ENCODE measurements at places on chromosomes 1 and 21. TPM values are rescaled to one million over a fixed set of nuclear protein-coding genes. Genes with fewer than 3 reads are reported as not detected.

GRCh38 chr21:29033301-29033700 is 8.8 kb downstream of the USP16 start:
- H3K27me3 ChIP-seq = no peaks in the 10 kb centered on the region
- no peaks in the 10 kb centered on the region for H3K4me1 ChIP-seq
- H3K4me3 ChIP-seq = no peak overlapping the region
- H3K36me3 ChIP-seq = peaks cover 34% of the 10 kb centered on the region
- H3K27ac ChIP-seq = no peak overlapping the region
- DNase-seq = no peak

- peaks cover 50% of the 10 kb centered on the region for H3K4me1 ChIP-seq
- no peak overlapping the region for H3K27ac ChIP-seq
- DNase-seq = no peak
- peaks cover 5% of the 10 kb centered on the region for H3K36me3 ChIP-seq
- no peak overlapping the region for H3K4me3 ChIP-seq
- H3K27me3 ChIP-seq = no peaks in the 10 kb centered on the region
These were observed 5.6 kb downstream of the JAK1 start for GRCh38 chr1:64960731-64961130.

GRCh38 chr21:26447932-26448475 is 125.1 kb downstream of the CYYR1 start:
- H3K4me3 ChIP-seq = no peak overlapping the region
- no peaks in the 10 kb centered on the region for H3K27me3 ChIP-seq
- no peak for DNase-seq
- H3K27ac ChIP-seq = no peak overlapping the region
- peaks cover 37% of the 10 kb centered on the region for H3K4me1 ChIP-seq

GRCh38 chr1:201424146-201424545 is 2.6 kb upstream of the TNNI1 start:
- no peak overlapping the region for H3K4me3 ChIP-seq
- no peak overlapping the region for H3K27ac ChIP-seq
- H3K4me1 ChIP-seq = peaks cover 11% of the 10 kb centered on the region
- H3K36me3 ChIP-seq = no peaks in the 10 kb centered on the region
- peaks cover 21% of the 10 kb centered on the region for H3K27me3 ChIP-seq

DNA sequence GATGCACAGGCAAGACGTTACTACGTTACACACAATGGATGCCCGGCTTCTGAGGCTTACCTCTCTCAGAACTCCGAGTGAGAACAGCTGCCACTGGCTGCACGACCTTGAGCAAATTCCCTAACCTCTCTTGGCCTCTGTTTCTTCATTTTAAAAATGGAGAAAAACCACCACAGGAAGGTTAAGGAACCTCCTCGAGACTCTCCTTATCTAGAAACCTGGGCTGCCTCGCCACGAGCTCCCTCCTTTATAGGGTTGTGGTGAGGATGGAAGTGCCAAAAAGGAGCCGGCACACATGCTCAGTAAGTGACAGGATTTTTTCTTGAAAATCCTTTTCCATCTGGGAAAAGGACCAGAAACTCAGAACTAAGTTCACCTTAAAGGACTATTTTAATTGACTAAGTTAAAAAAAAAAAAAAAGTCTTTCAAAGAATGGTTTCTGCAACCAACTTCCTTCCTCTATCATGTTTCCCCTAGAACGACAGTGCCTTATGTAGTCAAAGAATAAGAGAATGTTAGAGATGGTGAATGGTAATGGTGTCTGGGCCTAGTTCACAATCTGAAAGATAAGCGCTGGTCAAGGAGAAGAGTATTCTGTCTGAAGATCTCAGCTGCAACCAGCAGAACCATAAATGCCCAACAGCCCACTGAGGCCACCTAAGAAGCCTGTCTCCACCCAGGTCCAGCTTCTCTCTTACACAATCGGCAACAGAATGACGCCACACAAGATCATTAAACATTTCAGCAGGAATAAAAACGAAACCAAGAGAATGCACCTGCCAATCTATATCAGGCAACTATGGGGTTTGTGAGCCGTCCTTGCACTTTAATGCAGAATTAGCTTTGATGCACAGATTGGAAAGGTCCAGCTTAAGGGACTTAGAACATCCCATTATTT is 64.9 kb downstream of the SLC45A1 start:
- peaks cover 3% of the 10 kb centered on the region for H3K27me3 ChIP-seq
- no peak overlapping the region for H3K27ac ChIP-seq
- H3K36me3 ChIP-seq = peaks cover 15% of the 10 kb centered on the region
- peaks cover 49% of the 10 kb centered on the region for H3K4me1 ChIP-seq

- H3K27ac ChIP-seq = no peak overlapping the region
- peaks cover 19% of the 10 kb centered on the region for H3K4me1 ChIP-seq
- peak overlapping the region; percentile 48 for H3K4me3 ChIP-seq
- no peak for DNase-seq
- H3K27me3 ChIP-seq = peaks cover 4% of the 10 kb centered on the region
These were observed 92.1 kb upstream of the LMO4 start for GRCh38 chr1:87236585-87236984.

Gene ADGRL2
- 12.6 TPM for total RNA-seq

Gene AADACL4
- not detected for total RNA-seq

DNA sequence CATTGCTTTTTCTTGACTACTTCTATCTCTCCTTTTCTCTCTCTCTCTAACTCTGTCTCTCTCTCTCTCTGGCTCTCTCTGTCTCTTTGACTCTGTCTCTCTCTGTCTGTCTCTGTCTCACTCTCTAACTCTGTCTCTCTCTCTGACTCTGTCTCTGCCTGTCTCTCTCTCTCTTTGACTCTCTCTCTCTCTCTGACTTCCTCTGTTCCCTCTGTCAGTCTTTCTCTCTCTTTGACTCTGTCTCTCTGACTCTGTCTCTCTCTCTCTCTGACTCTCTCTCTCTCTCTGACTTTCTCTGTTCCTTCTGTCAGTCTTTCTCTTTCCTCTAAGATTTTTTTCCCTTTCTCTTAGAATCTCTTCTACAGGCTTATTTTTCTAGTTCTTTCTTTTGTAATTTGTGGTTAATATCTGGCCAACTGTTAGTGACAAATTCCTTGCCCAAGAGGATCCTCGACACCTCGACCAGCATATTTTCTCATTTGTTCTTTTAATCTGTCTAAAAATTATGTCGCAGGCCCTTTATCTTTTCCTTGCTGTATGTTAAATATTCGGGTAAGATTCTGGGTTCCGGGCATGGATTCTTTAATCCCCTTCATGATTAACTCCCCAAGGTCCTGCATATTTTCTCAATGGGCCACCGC is at the start of gene ATAD3C:
Gene ATAD3C, plus strand, starts transcription at position 591 of the 641 bp plus-strand sequence. CDS start 995 bp downstream, outside the sequence.
- H3K36me3 ChIP-seq = no peaks in the 10 kb centered on the region
- H3K4me3 ChIP-seq = no peak within 1 kb of the TSS
- H3K4me1 ChIP-seq = no peaks in the 10 kb centered on the region
- H3K27ac ChIP-seq = no peak within 1 kb of the TSS
- no peak for DNase-seq

DNA sequence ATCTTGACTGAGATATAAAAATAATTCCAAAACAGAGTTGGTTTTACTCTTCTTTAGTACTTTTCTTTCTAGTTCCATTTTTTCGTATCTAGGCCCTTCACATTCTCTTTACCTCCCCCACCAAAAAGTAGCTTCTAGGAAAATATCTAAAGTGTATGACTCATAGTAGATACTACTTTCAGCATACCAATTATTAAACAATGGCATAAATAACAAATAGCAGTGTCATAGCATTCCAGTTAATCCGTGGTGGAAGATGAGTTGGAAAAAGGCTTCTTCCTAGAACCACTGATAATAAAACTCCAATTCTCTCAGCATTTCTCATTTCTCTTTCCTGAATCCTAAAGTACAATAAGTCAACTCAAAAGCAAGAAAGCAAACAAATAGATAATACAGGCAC is 859.0 kb upstream of the B3GALT2 start:
- peak overlapping the region; percentile 22 for H3K4me3 ChIP-seq
- peak overlapping the region; percentile 67 for H3K27ac ChIP-seq
- H3K4me1 ChIP-seq = peaks cover 35% of the 10 kb centered on the region
- H3K36me3 ChIP-seq = no peaks in the 10 kb centered on the region

- peaks cover 8% of the 10 kb centered on the region for H3K36me3 ChIP-seq
- H3K27me3 ChIP-seq = no peaks in the 10 kb centered on the region
- peak within 1 kb of the TSS; percentile 5 for H3K27ac ChIP-seq
- H3K4me3 ChIP-seq = peak within 1 kb of the TSS; percentile 87
- no peak for DNase-seq
- peaks cover 15% of the 10 kb centered on the region for H3K4me1 ChIP-seq
These were observed at the start of gene DOP1B for GRCh38 chr21:36156815-36157670. Gene DOP1B, plus strand, starts transcription at chr21:36156824. Its CDS starts 7,910 bp downstream, at chr21:36164734.

- H3K4me1 ChIP-seq = no peaks in the 10 kb centered on the region
- H3K36me3 ChIP-seq = no peaks in the 10 kb centered on the region
- H3K4me3 ChIP-seq = no peak overlapping the region
These were observed 253.2 kb upstream of the RRP15 start for GRCh38 chr1:218031901-218032300.

Gene CHIA
- total RNA-seq = not detected

DNA sequence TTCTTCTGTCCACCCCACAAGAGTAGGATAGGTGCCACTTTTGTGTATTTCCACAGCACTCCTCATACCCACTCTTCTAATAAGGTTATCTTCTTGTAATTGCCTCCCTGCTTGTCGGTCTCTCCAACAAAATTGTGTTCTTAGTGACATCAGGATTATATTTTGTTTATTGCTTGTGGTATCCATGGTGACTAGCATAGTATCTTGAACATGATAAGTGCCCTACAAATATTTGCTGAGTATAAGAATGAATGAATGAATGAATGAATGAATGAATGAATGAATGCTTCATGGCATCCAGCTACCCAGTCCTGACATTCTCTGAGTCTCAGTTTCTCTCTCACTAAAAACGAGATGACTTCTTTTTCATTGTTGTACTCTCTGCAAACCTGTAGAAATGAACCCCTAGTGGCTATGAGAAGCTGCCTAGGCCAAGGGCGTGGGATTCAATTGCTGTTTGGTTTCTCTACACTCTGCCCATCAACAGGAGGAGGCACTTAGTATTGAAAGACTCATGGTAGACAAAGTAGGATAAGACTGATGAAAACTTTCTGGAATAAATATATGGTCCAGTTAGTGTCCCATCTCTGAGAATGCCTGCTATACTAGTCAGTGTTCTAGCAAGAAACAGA is 121.0 kb downstream of the TMEM53 start:
- peaks cover 43% of the 10 kb centered on the region for H3K27me3 ChIP-seq
- no peak for DNase-seq
- H3K36me3 ChIP-seq = no peaks in the 10 kb centered on the region
- peaks cover 31% of the 10 kb centered on the region for H3K4me1 ChIP-seq
- H3K27ac ChIP-seq = peak overlapping the region; percentile 31

- H3K27me3 ChIP-seq = peaks cover 27% of the 10 kb centered on the region
- H3K27ac ChIP-seq = no peak overlapping the region
- H3K4me3 ChIP-seq = no peak overlapping the region
These were observed 41.7 kb downstream of the EIF2D start for GRCh38 chr1:206570529-206570928.

Gene NBPF4
- total RNA-seq = not detected

DNA sequence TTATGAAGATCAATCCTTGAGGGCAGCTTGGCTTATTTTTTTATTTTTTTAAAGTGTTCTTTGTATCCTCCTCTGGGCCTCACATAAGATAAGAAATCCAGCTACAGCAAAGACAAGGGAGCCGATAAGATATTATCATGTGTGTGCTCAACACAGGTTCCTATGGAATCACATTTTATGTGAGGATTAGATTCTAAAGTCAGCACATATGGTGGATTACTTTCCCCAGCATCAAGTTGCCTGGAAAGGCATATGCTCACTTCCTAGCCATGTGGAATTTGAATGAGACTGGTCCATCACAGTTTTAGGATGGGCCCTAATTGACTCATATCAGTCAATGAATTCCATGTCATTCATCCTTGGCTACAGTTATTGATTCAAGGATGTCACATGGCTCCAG is 456.9 kb upstream of the LRRC7 start:
- no peaks in the 10 kb centered on the region for H3K27me3 ChIP-seq
- H3K4me1 ChIP-seq = no peaks in the 10 kb centered on the region
- no peak overlapping the region for H3K4me3 ChIP-seq
- no peak overlapping the region for H3K27ac ChIP-seq
- no peak for DNase-seq
- peaks cover 4% of the 10 kb centered on the region for H3K36me3 ChIP-seq

- no peaks in the 10 kb centered on the region for H3K27me3 ChIP-seq
These were observed 350.0 kb upstream of the RUNX1 start for GRCh38 chr21:35399002-35399530.

DNA sequence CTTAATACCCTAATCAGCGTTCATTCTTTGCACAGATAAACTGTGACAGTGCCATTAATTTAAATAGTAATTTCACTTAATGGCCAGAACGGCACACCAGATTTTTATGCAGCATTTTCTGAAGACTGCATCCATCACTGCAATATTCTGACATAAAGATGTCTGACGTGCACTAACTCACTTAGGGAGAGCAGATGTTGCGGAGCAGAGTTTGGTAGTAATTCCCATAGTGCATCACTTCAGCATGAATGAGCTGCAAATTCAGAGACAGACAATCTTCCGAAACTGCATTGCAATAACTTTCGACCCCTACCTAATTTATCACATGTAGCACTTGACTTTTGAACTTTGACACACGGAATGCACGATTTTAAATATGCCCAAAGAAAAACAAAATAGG is 225.3 kb downstream of the KCTD3 start:
- no peak overlapping the region for H3K27ac ChIP-seq
- H3K4me1 ChIP-seq = peaks cover 54% of the 10 kb centered on the region
- H3K36me3 ChIP-seq = no peaks in the 10 kb centered on the region
- no peaks in the 10 kb centered on the region for H3K27me3 ChIP-seq
- H3K4me3 ChIP-seq = no peak overlapping the region

GRCh38 chr1:115728341-115728740 is 40.2 kb downstream of the CASQ2 start:
- no peak for DNase-seq
- H3K36me3 ChIP-seq = no peaks in the 10 kb centered on the region
- H3K27ac ChIP-seq = 0 out of 2 replicates have a peak overlapping the region, but pooled peaks have one; percentile 6
- no peak overlapping the region for H3K4me3 ChIP-seq
- peaks cover 28% of the 10 kb centered on the region for H3K27me3 ChIP-seq

Data from HFFc6 (cell line).